ENCODE measurements at places on chromosomes 1 and 21.

- DNase-seq: no peak
These were observed 53.3 kb upstream of the TSPAN2 start for GRCh38 chr1:115142616-115143015.

- DNase-seq: no peak
These were observed 201.5 kb downstream of the S1PR1 start for GRCh38 chr1:101438359-101438758.

DNA sequence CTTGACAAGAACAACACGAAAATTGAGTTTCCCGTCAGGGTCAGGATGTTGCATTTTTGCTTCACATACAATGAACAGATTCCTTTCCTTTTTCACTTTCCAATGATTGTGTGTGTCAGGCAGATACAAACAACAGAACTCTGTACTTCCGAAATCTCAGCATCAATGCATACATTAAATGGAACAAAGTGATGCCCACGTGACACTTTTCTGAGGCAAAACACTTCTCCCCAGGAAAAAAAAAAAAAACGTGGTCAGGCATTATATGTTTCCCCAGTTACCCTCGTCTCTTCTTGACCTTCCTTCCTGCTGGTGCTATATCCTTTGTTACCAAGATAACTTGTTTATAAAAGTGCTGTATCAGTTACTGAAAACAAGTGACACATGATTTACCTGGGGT is 181.8 kb downstream of the ZNF281 start:
- no peak for DNase-seq

GRCh38 chr1:198641501-198641900 is 2.7 kb downstream of the PTPRC start:
- no peak for DNase-seq

All from coronary artery (tissue), 2 donors.